ENCODE measurements at places on chromosomes 11 and 22. TPM values are rescaled to one million over a fixed set of nuclear protein-coding genes. Genes with fewer than 3 reads are reported as not detected.

PIWIL4 gene
- total RNA-seq = 0.95 TPM

GRAMD4 gene
- 21.5 TPM for total RNA-seq

MB gene
- 5.3 TPM for total RNA-seq

OR5P2 gene
- total RNA-seq = not detected

HEPN1 gene
- total RNA-seq = not detected

CDON gene
- 2.2 TPM for total RNA-seq

DNA sequence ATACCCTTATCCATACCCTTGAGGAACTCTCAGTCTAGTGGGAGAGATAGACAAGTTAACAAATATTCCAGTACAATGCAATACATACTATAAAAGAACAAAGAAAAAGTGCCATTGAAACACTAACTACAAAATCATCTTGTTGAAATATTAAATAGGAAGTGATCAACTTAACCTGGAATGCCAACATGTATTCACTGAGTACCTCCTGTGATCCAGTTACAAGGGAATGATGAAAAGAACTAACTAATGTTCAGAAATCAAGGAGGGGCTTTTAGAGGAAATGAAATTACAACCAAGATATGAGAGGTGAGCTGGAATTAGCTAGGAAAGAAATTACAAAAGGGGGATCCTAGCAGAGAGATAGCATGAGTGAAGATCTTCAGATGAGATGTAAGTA is 6.2 kb upstream of the FIBIN start:
- no peak for DNase-seq

DNA sequence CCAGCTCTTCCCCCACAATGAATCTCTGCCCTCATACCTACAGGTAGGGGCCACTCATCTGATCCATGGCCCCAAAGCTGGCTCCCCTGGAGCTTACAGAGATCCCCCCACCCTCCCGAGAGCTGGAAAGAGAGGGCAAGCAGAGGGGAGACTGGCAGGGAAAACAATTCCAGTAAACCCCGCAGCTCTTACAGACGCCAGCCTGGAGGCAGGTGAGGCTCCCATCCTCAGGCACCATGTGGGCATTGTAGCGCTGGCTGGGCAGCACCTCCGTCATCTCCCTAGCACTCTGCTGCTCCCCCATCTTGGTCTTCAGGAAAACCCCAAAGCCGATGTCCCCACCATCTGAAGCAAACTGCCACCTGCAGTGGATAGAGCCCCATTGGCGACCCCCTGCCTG is 14.1 kb downstream of the SEC14L4 start:
- DNase-seq = no peak

- DNase-seq = no peak
Measured at GRCh38 chr11:29265792-29266191, 751.0 kb downstream of the KCNA4 start.

- DNase-seq = no peak
Measured at GRCh38 chr22:22914726-22915669, 27.4 kb downstream of the IGLL5 start.

- DNase-seq = no peak
Measured at GRCh38 chr22:24323695-24324094, 53.1 kb downstream of the SPECC1L start.

DNA sequence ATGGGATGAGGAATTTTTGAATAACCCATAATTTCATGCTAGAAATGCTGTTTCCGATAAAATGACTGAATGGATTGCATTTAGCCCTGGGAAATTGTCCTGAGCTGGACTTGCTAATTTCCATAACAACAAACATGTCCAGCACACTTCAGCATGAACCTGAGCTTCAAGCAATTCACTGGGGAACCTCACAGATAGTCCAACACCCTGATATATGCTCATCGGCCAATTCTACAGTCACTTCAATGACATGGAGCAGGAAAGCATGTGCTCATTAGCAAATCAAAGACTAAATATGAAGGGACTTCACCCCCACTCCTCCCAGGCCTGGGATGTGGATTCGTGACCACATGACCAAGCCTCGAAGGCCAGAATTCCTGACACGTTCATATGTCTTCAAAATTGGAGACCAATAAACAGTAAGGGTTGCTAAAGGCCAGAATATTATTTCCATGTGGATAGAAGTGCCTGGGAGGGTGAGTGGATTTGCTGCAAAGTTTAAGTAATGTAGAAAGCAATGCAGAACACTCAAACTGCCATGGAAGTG is 131.9 kb downstream of the SLC1A2 start:
- no peak for DNase-seq

DNA sequence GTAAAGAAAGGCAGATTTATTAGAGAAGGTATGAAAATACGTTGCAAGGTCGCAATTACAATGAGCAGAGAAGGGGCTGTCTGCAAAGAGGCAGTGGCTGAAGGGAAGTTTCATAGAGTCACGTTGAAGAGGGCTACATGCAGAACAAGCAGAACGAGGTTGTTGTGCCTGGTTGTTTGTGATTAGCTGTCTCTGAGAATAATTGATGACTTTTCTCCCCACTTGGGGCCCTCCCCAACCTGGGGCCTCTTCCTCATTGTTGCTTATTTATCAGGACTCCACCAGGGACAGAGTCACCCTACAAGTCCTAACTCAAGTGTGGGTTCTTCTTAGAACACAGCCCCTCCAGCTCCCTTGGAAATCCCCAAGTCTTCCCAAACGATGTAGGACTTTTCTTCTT is 29.1 kb downstream of the CSF2RB start:
- no peak for DNase-seq

GRCh38 chr11:100581318-100581717 is 105.8 kb upstream of the ARHGAP42 start:
- no peak for DNase-seq

- DNase-seq = no peak
Measured at GRCh38 chr22:26904483-26904882, 247.1 kb downstream of the MIAT start.
